ENCODE measurements at places on chromosomes 11 and 22. TPM values are rescaled to one million over a fixed set of nuclear protein-coding genes. Genes with fewer than 3 reads are reported as not detected.

DNA sequence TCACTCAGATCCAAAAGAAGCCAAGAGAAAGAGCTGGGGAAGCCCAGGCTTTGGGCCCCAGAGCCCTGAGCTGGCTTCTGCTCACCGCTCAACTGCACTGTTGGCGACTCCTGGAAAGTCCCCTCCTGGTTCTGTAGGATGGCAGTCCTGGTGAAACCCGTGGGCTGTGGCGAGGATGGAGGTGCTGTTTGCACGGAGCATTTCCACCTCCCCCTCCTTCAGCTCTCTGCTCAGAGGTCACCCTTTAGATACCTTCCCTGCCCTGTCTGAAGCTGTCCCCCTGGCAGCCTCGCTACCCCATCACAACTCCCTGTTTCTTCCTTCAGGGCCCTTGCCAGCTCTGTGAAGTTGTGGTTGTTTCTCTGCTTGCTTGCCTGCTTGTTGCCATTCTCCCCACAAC, 97.8 kb downstream of the MYO18B start:
- DNase-seq = no peak

DNA sequence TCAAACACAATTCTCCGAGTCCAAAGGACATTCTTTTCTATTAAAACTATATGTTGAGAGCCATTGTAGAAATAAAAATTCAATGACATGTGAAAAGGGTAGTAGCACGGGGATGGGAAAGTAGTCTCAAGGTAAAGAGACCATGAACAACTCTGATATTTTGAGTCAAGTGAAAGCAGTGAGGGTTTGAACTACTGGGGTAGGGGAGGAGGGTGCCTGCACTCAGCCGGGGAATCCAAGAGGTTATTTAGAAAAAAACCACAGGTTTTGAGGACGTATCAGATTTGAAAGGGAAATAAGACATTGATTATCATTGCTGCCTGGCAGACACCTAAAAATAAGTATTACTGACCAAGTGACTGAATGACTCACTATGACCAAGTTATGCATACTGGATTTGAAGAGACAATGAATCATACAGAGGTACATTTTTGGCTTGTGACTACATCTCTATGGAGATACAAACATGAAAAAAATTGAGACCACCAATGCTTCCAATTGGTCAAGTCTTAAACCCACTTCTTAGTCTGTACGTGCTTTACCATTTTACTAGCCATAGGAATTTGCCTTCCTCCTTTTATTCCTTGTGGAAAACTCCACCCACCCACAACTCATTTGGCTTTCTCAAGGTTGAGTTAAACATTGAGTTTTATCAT, 2.2 kb upstream of the OR52H1 start:
- DNase-seq = peak; percentile 67

DNA sequence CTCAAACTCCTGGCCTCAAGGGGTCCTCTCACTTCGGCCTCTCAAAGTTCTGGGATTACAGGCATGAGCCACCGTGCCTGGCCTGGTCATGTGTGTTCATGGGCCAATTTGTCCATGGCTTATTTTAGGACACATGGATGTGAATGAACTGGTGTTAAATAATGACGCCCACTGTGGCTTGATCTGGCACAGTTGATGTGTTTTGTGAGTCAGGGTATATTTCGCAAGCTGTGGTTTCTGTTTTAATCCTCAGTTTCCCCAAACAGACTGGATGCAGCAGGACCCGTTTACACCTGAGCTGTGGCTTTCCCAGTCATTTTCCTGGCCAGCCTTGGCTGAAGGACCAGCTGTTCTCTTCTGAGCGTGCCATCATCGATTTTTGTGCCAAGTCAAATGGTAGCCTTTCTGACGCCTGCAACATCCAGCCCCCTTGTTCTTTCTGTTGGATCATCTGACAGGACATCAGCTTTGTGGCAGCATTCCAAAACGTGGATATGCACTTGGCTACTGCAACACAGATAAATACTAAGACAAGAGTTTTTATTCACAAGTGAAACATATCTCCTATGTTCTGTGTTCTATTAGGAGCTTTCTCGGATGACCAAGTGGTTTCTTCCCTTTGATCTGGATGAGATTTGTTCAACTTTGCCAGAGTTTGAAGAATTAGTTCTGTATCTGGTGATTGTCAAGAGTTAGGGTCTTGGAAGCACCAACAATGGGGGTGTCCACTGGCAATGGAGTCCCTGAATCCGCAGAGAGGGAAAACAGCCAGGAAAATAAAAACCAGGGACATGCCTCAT, 40.0 kb upstream of the SEPTIN5 start:
- DNase-seq = peak; percentile 30

- no peak for DNase-seq
Measured at GRCh38 chr22:46346680-46347405, 11.3 kb downstream of the TRMU start.

DNA sequence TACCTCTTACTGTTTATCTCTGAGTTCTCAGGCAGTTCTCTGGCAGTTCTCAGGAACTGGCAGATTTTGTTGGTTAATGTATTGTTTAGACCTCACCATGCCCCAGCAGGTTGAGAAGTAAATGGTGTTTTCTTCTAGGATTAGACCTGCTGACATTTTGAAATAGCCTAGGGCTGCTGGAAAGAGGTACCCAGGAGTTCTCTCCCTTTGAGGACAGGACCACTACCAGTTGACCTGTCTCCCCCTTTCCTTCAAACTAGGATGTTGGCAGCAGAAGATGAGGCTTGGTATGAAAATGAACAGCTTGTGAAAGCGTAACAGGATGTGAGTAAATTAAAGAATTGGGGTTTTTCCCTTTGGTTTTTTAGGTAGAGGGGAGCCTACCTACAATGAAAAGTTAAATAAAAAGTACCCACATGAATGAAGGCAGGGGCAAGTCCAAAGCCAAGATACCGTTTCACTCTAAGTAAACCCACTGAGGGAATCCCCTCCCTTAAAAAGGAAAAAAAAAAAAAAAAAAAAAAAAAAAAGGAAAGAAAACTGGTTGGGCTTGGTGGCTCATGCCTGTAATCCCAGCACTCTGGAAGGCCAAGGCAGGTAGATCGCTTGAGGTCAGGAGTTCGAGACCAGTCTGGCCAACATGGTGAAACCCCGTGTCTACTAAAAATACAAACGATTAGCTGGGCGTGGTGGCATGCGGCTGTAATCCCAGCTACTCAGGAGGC, 96.2 kb downstream of the PDHX start:
- DNase-seq = no peak

DNA sequence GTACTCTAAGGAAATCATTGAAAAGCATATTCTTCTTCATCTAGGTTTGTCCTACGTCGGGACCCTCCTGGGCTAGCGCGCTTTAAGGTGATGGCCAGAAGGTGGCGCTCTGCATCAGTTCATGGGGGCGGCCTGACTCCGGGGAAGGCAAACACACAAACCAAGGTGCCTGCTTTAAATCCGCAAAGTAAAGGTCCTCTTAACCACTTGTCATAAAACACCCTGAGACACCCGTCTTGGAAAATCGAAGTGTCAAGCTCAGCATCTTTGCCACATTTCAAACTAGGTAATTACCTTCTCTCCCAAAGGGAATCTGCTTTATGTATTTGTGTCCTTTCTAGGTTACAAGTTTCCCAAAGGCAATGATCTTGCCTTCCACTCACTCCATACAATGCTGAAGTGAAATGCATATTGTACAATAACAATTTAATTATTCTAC, 33.9 kb downstream of the LMO2 start:
- DNase-seq = peak; percentile 79

- peak; percentile 72 for DNase-seq
Measured at GRCh38 chr11:130037058-130037457, 32.6 kb upstream of the APLP2 start.

- DNase-seq = peak; percentile 55
Measured at GRCh38 chr11:102446606-102447005, 6.0 kb downstream of the TMEM123 start.

DNA sequence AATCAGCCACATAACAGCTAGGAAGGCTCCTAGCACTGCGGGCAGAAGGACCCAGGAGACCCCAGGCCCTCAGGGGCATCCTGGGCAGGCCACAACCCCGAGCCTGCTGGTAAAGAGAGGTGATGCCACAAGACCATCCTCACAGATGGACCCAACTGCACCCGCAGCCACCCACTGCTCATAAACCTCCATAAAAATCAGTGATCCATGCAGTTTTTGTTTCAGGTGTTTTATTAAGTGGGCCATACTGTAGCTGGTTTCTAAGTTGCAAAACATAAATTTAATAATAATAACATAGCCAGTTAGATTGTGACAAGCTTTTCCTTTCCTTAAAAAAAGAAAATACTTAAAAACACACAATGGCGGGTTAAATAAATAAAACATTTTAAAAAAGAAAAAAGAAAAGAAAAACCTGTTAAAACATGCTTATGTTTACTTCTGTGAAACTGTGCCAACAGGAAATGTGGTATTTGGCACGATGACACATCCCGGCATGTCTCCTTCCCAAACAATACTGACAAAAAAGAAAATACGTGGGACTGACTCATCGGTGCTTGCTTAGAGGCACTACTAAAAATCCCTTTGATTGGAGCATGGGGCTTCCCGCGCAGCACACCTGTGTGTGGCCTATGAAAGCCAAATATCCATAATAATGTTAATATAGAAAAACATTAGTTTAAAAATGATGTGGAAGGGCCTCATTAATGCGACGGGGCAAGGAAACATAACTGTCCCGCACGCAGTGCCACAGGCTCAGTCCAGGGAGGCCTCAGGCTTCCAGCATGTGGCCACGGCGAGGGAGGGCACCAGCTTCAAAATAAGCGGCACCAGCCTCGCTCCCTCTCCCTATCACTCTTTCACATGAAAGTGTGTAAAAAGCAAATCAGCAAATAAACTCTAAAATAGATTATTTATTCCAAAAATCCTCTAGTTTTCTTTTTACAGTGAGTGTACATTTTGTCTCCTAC, 47.5 kb upstream of the SCUBE2 start:
- peak; percentile 91 for DNase-seq

- peak; percentile 24 for DNase-seq
Measured at GRCh38 chr11:75480185-75481175, 45.3 kb downstream of the GDPD5 start.

- DNase-seq = peak; percentile 37
Measured at GRCh38 chr11:125941619-125942611, 3.9 kb upstream of the VSIG10L2 start.

GRCh38 chr11:72730243-72730642, 22.0 kb downstream of the ARAP1 start:
- no peak for DNase-seq

DNA sequence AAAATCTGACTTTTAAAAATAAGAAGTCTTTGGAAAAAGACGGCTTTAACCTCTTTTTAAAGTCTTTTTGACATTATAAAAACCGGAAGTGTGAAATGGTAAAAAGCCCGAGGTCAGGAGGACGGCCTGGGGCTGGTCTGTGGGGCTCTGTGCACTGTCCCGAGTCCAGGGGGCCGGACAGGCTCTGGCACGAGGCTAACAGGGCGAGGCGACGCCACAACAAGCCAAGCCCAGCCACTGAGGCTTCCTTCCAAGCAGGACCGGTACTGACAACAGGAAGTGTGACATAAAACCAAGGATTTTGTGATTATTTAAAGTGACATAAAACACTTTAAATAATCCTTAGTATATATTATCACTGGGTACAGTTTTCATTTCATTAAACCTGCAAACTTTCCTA, 39.2 kb downstream of the BRD1 start:
- DNase-seq = peak; percentile 39

DNA sequence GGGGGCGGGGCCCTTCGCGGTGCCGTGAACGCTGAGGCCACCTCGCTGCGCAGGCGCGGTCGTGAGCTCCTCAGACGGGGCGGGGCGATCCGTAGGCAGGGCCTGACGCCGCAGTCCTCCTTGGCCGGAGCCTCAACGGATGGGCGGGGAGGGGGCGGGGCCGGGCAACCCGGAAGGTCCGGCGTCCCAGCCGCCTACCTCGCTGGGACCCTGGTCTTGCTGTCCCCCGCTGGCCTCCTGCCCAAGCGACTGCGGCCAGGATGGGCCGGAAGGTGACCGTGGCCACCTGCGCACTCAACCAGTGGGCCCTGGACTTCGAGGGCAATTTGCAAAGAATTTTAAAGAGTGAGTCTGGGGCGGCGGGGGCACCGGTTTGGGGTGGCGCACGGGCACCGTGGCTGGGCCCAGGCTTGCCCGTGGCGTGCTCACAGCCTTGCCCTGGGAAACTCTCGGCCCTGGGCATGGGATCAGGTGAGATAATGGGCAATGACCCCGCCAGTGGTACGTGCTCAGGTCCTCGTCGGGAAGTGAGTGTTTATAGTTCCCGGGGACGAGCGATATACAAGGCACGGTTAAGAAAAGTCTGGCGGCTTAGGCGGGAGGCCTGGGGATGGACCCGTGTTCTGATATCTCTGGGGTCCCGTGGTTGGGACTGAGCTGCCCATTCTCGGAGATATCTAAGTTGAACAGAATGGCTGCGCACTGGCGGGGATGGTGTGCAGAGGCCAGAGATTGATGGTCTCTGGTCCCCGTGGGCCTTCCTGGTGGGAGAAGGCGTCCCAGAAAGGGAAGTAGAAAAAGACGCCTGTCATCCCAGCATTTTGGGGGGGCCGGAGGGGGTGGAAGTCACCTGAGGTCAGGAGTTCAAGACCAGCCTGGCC, at the start of gene NADSYN1:
Gene NADSYN1, plus strand, starts transcription at position 167 of the 881 bp plus-strand sequence. Its CDS starts 94 bp downstream, at position 261.
- DNase-seq = peak; percentile 89

DNA sequence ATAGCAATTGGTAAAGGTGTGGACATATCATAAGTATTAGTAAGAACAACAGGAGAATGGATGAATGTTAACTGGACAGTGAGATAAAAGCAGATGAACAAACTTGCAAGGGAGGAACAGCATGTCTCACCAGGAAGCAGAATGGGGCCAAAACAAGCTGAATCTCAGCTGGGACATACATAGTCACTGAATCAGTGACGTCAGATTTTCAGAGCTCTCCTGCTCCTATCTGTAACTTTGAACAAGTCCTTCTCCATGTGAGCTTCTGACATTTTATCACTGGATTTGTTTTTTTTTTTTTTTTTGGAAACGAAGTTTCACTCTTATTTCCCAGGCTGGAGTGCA, 118.7 kb downstream of the BBOX1 start:
- DNase-seq = peak; percentile 72

DNA sequence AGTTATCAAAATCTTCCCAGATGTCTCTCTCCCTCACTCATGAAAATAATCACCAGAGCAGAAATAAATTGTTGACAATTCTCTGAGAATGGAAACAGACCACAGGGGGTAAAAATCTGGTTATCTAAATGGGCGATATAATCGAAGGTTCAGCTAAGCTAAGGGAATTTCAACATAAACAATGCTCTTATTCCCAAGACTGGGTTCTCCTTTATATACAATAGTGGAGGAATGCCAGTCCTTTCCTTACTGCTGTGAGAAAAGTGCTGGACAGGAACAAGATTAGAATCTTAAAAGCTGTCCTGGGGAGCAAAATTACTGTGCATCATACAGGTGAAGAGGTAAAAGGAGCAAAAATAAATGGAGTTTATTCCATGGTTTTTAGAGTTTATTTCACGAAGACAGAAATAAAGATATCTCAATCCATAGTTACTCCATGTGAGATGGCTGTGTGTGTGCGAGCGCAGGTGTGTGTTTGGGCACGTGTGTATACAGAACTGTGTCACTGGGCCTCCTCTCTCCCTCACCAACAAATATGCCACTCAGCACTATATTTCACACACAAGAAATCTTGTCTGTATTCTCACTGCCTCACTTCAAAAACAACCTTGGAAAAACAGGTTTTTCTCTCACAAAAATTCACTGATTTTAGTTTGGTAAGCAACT, 385.6 kb downstream of the DCDC1 start:
- no peak for DNase-seq

Gene ZNF280B
- 0.45 TPM for total RNA-seq

Gene TMEM86A
- 0.27 TPM for total RNA-seq

Gene BBOX1
- total RNA-seq = not detected

Gene SERHL2
- 2.2 TPM for total RNA-seq

Gene C1QTNF5
- 90.8 TPM for total RNA-seq

Gene MEI1
- total RNA-seq = not detected

Gene IGSF22
- not detected for total RNA-seq

Gene PRODH
- total RNA-seq = not detected

Gene SCGB1C1
- not detected for total RNA-seq
